Skin of body (tissue), 3 donors: ENCODE measurements at places on chromosomes 1 and 21. TPM values are rescaled to one million over a fixed set of nuclear protein-coding genes. Genes with fewer than 3 reads are reported as not detected.
A peak's percentile ranks its signal among the peaks of the same experiment; 100 is the strongest.

NPHS2 gene
- not detected for total RNA-seq

GRCh38 chr1:63634471-63634870 is 41.3 kb downstream of the PGM1 start:
- DNase-seq: no peak

GRCh38 chr1:59128784-59129227 is 168.1 kb upstream of the FGGY start:
- no peak for DNase-seq

- DNase-seq: no peak
These were observed 21.7 kb upstream of the SH3D21 start for GRCh38 chr1:36284517-36284916.

DNA sequence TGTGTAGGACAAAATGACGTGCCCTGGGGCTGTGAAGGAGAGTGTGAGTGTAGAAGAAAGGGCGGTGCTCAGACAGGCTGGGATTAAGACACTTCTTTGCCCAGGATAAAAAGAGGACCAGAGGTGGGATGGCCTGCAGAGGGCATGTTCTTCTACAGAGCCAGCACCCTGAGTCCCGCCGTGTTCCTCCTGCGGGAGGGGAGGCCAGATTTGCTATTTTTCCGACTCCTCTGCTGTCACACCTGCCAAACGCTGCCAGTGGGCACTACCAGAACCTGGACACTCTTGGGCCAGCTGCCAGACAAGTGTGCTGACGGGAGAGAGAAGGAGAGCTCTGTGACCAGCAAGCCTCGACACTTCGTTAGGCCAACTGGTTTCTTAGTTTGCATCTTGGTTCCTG is 206.4 kb downstream of the PLD5 start:
- no peak for DNase-seq

DNA sequence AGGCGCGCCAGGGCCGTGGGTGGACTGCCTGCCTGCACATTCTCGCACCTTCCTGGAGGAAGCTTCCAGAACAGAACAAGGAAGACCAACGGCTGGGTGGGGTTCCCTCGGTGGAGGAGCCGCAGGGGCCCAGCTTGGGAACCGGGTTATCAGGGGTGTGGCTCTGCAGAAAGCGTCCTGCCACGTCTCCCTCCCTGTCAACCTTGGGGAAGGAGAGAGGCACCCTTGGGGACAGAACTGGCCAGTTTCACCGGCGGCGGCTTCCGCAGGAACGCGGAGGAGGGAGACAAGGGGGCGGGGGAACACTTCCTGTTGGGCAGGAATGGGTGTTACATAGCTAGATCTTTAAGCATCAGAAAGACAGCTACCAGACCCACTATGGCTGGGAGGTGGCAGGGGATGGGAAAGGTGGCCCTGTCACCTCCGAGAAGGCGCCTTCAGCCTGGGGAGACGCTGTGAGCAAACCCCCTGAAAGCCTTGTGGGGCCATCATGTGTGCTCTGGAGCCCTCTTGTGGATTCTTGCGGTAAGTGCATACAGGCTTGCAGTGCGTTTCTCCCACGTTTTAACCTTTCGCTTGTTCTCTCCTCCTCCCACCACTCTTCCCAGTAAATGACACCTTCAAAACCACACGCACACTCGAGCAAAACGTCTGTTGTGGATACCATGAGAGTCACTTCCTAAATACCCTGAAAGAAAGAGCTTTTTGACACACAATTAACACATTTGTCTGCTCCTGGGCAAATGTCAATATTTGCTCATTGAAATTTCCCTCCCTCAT is 3.8 kb upstream of the PLEKHA6 start:
- DNase-seq: peak; percentile 81

DNA sequence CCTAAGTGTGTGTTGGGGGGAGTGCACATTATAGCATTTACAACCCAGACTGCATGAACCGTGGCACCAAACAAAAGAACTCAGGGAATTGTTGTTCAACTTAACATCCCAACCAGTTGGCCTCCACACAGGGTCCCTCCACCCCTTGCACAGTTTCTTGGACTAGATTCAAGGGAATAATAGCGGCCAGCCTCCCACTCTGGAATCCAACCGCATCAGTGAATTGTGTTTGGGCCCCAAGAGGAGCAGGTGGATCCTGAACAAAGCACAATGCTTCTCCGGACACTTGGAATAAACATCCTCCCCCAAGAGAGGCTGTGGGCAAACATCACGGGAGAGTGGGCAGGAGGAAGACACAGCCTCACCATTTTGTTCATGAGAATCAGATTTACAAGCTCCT is 18.2 kb downstream of the CD34 start:
- no peak for DNase-seq

DNA sequence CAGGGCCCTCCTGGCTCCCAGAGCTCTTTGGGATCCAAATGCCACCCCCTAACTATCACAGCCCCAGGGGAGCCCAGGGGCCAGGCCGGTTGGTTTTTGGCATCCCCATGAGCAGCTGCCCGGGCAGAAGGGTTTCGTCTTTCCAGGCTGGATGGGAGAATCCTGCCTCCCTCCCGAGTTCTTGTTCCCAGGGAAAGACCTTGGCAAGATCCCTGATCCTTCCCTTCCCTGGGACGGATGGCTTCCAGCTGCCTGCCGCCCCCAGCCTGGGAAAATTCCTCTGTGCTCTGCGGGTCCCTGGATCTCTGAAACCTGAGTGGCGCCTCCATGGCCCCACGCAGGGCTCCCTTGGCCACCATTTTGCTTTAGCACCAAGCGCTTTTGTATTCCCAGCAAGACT is 55.6 kb downstream of the TAS1R2 start:
- DNase-seq: no peak

GRCh38 chr1:223363057-223363855 is 720 bp downstream of the SUSD4 start:
- DNase-seq: peak; percentile 30
